Mesothelial cell of epicardium (in vitro differentiated cells): ENCODE measurements at places on chromosomes 1 and 21. TPM values are rescaled to one million over a fixed set of nuclear protein-coding genes. Genes with fewer than 3 reads are reported as not detected.

Gene OR2T33
- total RNA-seq = not detected in 3 replicates

Gene NGF
- total RNA-seq = 4.2 to 4.6 TPM (median 4.5 TPM) in 3 replicates

Gene ZYG11B
- total RNA-seq = 31.9 to 32.5 TPM (median 32.5 TPM) in 3 replicates

- DNase-seq = no peak
These were observed 53.8 kb upstream of the ZSWIM5 start for GRCh38 chr1:45260244-45260643.

GRCh38 chr1:10781137-10781536 lies 15.3 kb downstream of the CASZ1 start:
- no peak for DNase-seq

DNA sequence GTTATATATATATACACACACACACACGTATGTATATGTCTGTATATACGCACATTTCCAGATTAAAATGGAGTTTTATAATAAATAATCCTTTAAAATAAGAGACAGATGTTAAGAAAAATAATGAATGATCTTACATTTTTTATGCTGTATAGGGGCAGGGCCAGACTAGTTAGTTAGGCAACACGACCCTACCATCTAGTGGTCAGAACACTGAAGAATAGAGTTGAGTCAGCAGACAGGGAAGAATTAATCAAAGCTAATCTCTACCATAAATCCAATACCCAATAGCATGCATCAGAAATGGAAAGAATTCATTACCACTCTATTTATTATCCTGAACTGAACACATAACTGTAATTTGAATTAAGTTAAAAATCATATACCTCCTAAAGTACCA lies 156.7 kb downstream of the BRINP3 start:
- no peak for DNase-seq

DNA sequence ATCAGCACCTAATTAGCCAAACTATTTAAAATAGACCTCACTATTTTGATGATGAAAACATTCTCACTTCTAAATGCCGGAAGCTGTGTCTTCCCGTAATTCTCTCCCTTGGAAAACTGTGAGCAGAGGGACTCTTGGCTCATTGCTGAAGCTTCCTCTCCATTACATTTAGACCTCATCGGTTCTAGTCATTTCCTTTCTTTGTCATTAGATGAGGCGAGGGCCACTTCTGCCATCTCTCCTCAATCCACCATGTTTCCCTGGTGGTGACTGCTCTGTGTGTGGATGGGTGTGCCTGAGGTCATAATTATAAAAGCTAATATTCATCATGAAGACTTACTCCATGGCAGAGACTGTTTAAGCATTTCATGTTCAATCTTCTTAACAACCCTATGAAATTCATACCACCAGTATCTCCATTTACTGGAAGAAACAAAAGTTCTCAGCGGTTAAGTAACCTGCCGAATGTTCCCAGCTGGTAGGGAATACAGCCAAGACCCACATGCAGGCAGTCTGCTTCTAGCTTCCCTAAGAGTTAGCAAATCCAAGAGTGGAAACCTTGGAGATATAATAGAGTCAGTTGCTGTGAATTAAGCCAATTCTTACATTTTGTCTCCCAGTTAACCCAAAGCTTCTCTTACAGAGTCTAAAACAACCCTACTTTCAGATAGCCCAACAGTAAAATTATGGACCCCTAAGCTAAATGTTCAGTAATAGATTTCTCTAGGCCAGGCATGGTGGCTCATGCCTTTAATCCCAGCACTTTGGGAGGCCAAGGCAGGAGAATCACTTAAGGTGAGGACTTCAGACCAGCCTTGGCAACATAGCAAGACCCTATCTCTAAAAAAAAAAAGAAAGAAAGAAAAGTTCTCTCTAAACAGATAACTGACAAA lies 156.2 kb downstream of the ZBTB18 start:
- DNase-seq = no peak

GRCh38 chr1:185560760-185561159 lies 173.4 kb upstream of the HMCN1 start:
- no peak for DNase-seq

DNA sequence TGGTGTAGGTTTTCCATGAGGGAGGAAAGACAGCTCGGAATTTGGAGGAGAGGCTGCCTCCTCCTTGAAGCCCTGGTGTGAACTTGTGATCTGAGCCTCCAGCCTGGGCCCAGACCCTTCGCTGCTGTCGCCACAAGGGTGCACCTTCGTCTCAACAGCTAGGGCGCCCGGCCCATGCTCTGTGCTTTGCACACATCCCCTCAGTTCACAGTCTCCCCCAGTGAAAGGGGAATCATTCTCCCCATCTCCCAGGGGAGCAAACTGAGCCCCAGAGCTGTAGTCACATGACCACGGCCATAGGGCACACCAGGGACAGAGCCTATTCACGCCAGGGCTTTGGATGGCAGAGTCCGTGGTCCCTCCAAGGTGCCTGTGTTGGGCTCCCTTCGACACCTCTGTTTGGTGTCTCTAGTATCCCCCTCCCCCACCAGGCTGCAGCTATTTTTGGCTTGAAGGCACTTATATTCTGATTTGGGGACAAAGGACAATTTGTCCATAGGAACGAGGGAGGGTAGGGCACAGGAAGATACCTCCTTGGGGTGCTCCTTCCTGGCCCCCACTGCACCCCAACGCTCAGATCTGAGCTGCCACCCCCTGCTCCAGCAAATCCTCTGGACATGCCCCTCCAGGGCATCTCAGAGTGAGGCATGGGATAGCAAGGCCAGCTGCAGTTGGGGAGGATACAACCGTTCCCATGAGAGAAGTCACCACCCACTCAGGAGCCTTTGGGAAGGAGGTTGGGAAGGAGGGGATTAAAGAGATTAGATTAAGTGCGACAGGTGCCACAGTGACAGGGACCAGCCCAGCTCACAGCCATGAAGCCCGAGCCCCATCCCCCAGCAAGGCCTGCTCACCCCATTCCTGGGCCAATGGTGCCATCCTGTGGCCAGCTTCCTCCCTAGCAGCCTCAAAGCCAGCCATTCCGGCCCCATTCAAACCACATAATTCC lies 15.7 kb downstream of the MATN1 start:
- peak; percentile 86 for DNase-seq

DNA sequence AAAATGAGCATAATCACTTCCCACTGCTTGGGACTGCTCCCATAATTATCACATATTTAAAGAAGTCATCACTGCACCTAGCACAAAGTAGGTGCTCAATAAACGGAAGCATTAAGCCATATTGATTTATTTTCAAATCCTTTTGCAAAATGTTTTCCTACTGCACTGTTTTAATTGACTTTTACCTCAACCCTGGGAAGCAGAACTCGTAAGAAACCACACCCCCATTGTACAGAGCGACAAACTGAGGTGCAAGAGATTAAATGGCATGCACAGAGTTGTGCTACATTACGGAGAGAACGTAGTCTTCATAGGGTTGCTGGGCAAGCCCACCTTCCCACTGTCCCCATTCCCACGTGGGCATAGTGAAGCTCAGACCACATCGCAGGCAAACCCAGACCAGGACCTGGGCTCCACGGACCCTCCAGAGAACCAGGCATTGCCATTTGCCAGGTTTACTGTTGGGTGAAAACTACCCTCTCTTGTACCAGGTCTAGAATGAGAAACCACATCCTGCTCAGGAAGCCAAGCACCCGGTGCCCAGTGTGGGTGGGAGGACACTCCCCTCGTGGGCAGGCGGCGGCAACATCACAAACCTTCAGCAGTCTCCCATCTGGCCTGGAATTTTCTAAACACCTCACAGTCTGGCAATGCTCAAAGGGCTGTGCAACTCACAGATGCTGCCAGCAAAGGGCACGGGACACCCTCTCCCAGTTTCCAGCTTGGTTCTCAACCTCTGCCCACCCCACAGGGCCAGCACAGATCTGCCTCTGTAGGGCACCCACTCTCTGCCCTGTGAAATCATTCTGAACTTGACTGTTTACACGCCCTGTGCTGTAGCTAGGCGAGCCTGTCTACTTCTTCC lies 8.2 kb downstream of the IFFO2 start:
- DNase-seq = no peak

DNA sequence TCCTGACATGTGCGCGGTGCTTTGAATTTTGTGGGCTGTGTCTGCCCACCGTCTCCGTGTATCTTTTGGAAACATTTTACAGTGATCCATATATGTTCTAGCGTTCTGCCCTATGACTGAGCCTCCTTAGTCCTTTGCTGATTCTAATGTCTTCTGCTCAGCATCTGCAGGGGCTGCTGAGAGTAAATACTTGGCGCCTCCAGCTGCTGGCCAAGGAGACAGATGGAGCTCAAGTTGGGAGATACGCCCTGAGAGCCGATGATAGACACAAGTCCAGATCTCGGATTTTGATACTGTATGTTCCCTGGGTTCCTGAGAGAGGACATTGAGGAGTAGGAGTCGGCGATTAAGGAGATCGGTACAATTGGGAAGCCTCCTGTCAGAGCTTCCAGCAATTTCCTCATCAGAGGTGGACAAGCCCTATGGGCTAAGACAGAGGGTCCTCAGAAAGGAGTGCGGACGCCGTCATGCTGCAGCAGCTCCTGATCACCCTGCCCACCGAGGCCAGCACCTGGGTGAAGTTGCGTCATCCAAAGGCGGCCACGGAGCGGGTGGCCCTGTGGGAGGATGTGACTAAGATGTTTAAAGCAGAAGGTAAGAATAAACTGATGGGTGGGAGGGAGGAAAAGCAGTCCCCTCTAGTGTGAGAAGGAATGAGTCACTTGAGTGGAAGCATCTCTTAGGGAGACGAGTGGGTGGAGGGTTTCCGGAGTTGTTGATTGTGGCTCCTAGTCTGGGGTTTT lies 390 bp downstream of the ZFP69B start:
- DNase-seq = peak; percentile 39

- DNase-seq = no peak
These were observed 515.9 kb upstream of the PKN2 start for GRCh38 chr1:88168126-88168525.
